ENCODE measurements at places on chromosomes 7 and 10. TPM values are rescaled to one million over a fixed set of nuclear protein-coding genes. Genes with fewer than 3 reads are reported as not detected.

- peak; percentile 88 for DNase-seq
Observed at GRCh38 chr10:97332591-97333350, 1.8 kb downstream of the FRAT2 start.

DNA sequence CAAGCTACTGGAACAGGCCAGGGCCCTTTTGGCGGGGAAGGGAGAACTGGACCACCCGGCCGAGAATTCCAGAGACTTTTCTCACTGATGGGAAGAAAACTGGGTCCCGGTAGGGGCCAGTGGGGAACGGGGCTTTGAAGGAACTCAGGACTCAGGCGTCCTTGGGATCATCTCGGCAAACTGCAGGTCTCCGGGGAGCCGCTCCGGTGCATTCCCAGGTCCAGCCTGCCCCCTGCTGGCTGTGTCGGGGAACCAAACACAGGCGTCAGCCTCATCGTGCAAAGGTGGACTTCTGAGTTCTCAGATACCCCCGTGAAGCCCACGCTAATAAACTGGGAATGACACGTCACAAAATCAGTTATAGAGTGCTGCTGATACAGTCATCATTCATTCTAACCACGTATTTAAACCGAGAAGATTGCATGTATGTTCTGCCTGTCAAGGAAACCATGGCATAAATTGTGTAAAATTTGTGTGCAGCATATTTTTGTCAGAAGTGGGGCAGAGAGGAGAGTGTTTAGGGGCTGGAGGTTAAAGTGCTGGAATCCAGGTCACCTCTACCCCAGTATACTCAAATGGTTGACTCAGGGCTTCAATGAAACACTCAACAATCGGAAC is 76.1 kb upstream of the CPXM2 start:
- DNase-seq, result peak; percentile 88

GRCh38 chr10:12962556-12962955 is 39.0 kb downstream of the CCDC3 start:
- no peak for DNase-seq

DNA sequence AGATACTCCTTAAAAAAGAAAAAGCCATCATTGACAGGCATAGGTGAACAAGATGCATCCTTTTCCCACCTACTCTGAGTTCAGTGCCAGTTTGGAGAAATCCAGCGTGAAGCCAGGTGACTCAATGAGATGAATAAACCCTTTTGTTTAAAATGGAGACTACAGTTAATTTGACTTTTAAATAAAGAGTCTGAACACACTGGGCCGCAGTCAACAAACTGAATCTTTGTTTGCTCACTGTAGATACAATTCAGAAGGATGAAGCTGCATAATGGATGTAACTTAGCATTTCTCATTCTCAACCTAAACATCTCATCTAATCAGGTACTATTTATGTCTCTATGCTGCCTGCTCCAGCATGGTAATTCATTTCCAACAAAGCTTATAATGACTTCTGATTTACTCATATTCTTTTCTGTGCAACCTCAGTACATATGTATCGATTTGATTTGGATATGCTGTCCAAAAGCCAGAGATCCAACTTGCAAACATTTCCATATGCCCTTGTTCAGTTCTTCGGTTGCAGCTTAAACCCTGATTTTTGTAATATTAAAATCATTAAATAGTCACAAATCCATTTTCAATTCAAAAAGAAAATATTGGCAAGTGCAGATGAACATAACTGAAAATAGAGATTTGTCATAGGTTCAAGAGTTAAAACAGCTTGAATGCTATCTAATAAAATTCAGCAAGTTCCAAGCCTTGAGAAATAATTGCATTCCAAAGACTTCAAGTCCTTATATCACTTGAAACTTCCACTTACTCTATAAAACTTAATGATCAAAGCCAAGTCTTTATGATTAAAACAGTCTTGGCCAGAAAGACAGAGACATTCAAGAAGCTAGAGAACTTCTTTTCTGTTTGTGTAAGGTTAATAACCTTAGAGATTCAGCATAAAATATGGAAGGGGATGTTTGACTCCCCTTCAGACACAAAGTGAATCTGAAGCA is 67.8 kb downstream of the CPVL start:
- DNase-seq, result no peak

- no peak for DNase-seq
Observed at GRCh38 chr7:139731802-139732470, 45.9 kb downstream of the HIPK2 start.

DNA sequence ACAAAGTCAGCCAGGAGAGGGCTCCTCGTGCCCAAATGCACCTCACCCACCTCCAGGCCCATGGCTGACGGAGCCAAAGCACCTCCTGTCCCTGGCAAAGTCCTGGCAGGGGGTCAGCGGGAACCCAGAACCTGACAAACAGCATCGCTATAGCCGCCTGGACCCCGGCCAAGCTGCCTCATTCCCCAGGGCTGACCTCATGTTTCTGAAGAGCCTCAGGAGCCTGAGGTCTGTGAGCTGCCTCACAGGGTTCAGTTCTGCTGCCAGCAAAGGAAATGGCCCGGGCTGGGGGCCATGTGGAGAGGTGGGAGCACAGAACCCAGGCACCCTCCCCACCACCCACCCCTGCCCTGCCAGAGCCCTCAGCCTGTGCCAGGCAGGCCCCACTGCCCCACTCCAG is 4.2 kb upstream of the NANOS1 start:
- DNase-seq, result no peak

- DNase-seq, result no peak
Observed at GRCh38 chr7:50331564-50332208, 27.2 kb downstream of the IKZF1 start.

- no peak for DNase-seq
Observed at GRCh38 chr7:26477381-26477990, 185.8 kb downstream of the SNX10 start.

The TMEM176A gene
- 288 TPM for total RNA-seq

The CYP3A7 gene
- not detected for total RNA-seq
